ENCODE measurements at places on chromosomes 7 and 10.

DNA sequence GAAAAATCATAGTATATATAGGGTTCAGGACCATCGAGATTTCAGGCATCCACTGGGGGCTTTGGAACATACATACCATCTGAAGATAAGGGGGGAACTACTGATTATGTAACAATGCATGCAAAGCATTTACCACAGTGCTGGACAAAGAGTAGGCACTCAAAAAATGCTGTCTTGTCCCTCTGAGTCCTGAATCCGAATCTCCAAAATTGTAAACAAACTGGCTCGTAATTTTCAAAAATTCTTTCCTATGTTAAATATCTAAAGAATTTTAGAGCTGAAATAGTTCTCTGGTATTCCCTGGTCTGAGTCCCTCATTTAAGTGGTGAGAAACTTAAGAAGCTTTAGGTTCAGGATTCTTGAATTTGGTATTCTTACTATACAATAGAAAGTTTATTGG is 167.8 kb upstream of the ASAH2 start:
- DNase-seq, result no peak

- DNase-seq, result no peak
These were observed 162.9 kb downstream of the ZNF33B start for GRCh38 chr10:42475168-42476098.

- DNase-seq, result no peak
These were observed 278.7 kb downstream of the SDK1 start for GRCh38 chr7:3579638-3580219.

- no peak for DNase-seq
These were observed 96.2 kb downstream of the BMS1 start for GRCh38 chr10:42878821-42879195.

DNA sequence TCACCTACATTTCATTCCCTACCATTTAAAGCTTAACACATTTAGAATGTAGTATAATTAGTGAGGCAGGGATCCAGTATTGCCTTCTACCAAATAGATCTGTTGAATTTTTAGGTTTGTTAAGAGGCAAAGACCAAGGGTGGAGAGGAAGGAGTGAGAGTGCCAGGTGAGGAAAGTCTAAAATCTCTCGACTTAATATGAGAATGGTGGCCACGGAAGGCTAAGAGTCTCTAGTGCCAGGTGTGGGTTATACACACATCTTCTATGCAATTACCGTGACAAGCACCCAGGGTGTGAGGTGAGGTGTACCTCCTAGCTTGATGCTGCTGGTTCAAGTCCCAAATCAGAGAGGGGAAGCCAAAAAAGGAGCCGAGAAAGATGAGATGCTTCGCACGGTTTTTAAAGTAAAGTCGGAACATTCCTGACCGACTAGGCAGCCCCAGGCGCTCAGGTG is 439 bp downstream of the IQUB start:
- no peak for DNase-seq

Data from GM04504 (cell line).